ENCODE measurements at places on chromosomes 1 and 21.

- no peak for DNase-seq
Observed at GRCh38 chr1:82284213-82284612, 483.5 kb downstream of the ADGRL2 start.

DNA sequence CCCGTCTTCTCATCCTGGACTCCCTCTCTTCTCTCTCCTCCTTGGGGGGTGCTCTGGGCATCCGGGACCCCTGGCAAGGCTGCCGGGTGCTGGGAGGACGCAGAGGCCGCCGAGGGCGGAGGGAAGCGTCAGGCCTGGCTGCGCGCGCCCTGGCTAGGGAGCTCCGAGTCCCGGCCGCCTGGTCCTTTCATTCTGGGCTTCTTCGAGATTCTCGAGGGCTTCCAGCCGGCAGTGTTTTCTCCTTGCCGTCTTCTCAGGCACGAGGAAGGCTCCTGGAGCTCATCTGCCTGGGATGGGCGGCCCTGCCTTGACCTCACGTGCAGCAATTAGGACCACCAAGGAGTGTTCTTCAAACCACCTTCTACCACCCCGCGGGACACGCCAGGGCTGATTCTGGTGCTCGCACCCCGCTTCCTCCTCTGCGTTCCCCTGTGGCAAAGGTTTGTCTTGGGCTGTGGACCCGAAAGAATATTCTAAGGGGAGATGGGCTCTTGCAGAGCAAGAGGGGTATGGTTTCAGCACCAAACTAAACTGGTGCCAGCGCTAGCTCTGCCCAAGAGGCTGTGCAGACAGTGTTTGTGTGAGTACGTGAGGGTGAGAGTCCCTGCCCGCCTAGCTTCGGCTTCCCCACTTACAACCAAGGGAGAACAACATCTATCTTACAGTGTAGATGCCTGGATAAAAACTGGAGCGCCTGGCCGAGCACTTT is 36.5 kb downstream of the PIK3CD start:
- peak; percentile 7 for DNase-seq

DNA sequence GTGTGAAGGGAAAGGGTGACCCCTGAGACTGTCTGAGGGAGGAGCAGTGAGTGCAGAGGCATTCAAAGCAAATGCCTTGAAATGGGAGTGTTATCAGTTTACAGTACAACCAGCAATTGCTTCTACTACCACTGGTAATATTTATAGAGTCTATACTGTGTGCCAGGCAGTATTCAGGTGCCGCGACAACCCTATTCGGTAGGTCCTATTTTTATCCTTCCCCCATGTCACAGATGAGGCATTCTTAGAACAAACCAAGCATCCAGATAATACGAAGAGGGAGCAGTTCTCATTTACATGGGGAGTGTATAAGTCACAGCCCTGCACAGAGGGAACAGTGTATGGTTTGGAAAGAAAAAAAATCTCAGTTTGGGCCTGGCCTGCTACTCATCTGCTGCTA is 18.3 kb downstream of the ROR1 start:
- no peak for DNase-seq

GRCh38 chr1:109910963-109911798 is 532 bp downstream of the CSF1 start:
- no peak for DNase-seq

- no peak for DNase-seq
Observed at GRCh38 chr1:236869911-236870310, 74.8 kb downstream of the MTR start.

DNA sequence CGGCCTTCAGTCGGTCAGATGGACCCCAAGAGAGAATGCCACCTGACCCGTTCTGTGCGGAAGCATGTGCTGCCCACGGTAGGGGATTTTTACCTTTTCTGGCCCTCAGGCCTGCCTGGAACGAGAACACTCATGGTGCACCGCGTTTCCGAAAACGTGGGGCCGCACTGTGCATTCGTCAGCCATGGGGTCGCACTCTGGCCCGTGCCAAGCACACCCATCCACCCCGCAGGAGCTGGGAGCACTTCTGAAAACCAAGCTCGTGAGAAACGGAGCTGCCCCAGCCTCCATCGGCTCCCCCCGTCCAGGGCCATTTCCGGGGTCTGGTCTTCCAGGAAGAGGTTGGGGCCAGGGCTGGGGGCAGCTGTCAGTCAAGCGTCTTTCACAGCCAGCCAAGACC is 72.8 kb downstream of the PRDM16 start:
- no peak for DNase-seq

GRCh38 chr1:8586438-8586837 is 231.0 kb downstream of the RERE start:
- DNase-seq, result no peak

DNA sequence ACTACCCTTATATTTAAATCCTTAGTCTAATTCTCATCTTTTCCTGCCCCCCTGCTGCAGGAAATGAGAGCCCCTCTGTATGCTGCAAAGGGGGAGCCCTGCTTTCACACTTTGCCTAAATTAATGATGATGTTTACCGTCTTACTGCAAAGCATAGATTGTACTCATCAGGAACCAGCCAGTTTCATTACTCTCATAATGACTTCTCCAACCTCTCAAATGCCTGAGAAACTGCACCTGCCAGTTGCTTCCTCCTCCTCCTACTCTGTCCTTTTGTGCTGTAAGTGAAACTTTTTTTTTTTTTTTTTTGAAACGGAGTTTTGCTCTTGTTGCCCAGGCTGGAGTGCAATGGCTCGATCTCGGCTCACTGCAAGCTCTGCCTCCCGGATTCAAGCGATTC is 101.7 kb downstream of the ADSS2 start:
- no peak for DNase-seq

- DNase-seq, result peak; percentile 9
Observed at GRCh38 chr1:118304722-118305359, 119.8 kb upstream of the SPAG17 start.

- no peak for DNase-seq
Observed at GRCh38 chr1:171422511-171422910, 62.8 kb upstream of the PRRC2C start.

DNA sequence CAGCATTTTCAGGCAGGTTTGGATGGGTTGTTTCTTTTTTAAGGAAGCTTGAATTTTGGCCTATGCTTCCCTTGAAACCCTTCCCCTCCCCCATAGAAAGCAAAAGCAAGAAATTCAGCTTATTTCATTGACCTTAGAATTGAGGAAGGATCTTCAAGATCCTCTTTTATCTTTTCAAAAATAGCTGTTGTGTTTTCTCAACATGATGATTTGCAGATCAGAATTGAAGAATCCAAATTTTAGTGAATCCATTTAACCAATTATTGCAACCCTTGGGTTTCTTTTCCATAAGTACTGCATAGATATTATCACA is 73.7 kb downstream of the LRRC8C start:
- no peak for DNase-seq

GRCh38 chr21:37370152-37371040 is 3.8 kb downstream of the DYRK1A start:
- DNase-seq, result no peak

DNA sequence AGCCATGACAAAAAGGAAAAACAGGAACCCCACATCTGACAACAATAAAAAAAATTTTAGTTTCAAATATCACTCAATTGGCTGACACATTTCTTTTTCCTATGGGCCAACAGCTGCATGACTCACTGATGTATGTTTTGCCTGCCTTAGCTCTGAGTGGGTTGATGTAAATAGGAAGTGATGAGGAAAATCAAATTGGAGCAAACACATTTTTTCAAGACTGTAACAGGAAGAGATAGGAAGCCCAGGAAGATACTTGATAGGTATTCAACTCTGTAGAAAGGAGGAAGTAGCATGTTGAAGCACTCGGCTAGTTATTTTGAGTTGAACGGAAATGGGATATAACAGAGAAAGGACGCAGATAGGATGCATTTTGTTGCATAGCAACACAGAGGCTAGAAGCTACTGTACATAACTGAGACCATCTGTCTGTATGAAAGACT is 168.0 kb upstream of the NR5A2 start:
- DNase-seq, result peak; percentile 67

DNA sequence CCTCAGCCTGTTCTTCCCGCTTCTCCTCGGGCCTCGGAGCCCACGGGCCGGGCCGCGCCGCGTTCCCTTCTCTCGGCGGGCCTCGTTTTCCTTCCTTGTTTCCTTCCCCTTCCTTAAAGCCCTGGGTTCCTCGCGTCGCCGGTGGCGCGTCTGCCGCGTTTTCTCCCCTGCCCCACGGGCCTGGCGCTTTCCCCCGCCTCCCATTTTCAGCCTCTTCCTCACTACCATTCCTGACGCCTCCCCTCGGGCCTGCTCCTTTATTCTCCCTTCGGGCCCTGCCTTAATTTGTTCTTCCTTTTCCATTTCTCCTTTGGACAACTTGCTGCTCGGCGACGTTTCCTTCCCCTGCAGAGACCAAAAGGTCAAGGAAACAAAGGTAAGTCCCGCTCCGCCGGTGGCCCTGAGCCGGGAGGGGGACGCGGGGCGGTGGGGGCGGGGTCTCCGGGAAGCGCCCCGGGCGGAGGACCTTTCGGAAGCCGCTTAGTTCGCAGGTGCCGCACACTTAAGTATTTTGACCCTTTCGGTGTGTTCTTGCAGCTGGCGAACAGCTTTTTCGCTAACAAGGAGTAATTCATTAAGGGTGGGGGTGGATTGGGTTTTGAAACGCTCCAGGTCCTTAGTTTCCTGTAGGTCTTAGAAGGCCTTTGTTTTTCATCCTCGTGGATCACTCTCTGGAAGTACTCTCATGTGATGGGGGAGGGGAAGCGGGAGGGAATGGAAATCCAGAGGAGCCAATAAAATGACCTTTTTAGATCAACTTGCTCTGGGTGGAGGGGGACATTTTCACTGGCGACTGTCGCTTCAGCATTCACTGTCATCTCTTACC is 780 bp downstream of the YTHDF2 start:
- peak; percentile 69 for DNase-seq

GRCh38 chr1:209815931-209816341 is 10.0 kb upstream of the IRF6 start:
- no peak for DNase-seq

- DNase-seq, result no peak
Observed at GRCh38 chr1:61724506-61724812, 482 bp downstream of the TM2D1 start.

DNA sequence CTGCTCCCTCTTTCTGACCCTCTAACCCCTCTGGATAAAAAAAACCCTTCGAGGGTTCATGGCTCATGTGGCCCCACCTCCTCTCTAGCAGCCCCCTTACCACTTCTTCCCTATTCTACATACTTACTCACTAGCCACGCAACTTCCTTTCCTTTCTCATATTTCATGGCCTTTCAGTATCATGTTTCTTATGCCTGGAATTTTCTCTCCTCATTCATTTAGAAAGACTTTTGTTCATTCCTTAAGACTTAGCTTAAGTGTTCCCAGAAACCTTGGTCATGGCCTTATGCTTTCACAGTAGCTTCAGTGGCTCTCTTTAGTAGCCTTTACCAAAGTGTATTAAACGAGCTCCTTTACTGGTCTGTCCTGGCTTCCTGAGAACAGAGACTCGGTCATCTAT is 6.1 kb downstream of the ACP6 start:
- DNase-seq, result no peak

DNA sequence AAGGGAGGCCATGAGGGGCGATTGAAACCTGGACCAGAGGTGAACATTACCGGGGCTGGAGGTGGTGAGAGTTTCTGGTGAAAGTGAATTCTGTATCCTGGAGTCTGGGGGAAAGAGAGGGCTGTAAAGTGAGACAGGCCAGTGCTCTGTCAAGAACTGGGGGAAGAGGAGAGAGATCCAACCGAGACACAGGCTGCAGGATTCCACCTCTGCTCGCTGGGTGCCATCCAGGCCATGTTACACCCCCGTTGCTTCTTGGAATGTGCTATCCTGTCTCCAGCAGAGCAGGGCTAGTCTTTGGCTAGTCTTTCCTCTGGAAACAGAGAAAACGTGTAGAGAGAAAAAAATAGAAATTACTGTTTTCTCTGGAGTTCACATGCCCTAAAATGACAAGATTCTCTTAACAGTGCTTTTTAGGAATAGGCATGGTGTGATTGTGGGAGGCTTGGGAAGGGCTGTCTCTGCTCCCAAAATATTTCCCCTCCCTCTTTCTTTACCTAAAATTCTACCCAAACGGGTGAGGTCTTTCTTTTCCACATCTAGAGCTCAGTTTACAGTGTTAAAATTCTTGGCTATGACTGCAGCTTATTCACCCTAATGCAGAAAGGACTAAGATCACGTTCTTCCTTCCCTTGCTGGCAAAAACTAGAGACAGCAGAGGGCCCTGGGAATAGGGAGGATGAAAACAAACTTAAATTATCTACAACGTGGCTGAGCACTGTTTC is 16.5 kb upstream of the OVAAL start:
- DNase-seq, result no peak

GRCh38 chr1:115135681-115136080 is 46.4 kb upstream of the TSPAN2 start:
- no peak for DNase-seq

- no peak for DNase-seq
Observed at GRCh38 chr1:16420424-16421118, 16.7 kb downstream of the SPATA21 start.

DNA sequence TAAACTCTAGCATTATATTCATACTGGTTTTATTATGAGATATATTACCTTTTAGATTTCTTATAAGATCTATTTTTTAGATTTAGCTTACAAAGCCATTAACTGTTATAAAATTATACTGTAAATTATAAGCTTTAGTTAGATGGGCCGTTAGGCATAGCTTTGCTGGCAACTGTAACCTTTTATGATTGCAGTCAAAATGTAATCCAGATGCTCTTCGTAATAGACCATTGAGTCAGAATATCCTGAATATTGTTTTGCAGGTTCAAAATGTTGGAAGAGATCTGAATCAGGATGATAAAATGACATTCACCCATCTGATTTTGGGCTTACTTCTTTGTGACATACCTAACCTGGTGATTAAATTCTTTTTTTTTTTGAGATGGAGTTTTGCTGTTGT is 20.9 kb downstream of the ITSN1 start:
- no peak for DNase-seq

GRCh38 chr1:192546596-192547190 is 28.9 kb upstream of the RGS1 start:
- no peak for DNase-seq

- DNase-seq, result no peak
Observed at GRCh38 chr1:42876009-42876408, 29.6 kb downstream of the ZNF691 start.

GRCh38 chr1:209929751-209930150 is 8.3 kb upstream of the SYT14 start:
- DNase-seq, result no peak

DNA sequence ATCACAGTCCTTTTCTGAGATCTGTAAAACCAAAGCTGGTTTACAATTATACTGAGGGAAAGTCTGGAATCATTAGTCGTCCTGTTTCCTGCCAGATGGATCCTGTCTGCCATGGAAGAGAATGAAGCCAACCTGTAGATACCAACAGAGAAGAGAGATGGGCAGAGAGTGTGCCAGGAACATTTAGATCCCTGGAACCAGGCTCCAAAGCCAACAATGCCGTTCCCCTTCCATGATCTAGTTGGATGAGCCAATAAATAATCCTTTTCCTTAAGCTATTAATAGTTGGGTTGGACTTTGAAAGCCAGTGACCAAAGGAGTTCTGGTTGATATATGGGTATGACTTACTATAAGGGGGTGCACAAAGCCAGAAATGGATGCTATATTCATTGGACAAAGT is 15.0 kb downstream of the CAPN8 start:
- DNase-seq, result no peak

- no peak for DNase-seq
Observed at GRCh38 chr1:214563881-214564280, 12.5 kb upstream of the PTPN14 start.

Data from brain (organoid and tissue), 16 donors.